Fibroblast of lung (primary cell): ENCODE measurements at places on chromosomes 1 and 21.

- DNase-seq: no peak
These were observed 776 bp upstream of the CADM3 start for GRCh38 chr1:159170639-159171038.

DNA sequence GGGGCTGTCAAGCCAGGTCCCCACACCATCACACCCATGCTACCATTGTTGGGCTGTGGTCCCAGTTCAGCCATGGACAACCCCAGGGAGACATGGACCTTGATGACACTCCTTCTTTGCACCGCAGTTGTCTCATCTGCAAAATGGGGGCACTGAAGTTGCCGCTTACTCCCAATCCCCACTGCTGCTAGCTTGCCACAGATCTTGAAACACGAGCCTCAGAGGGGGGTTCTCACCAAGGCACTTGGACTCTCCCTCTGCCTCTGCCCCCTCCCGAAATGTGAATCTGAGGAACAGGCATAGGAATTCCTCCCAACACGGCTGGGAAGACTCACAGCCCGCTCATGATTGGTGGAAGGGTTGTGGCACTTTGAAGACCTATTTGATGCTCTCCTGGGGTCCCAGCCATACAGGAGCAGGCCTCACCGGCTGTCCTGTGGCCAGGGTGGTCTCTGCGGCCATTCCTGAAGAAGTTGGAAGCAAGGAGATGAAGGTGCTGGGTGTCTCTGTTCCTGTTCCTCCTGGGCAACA is 31.1 kb downstream of the RUNX3 start:
- no peak for DNase-seq

DNA sequence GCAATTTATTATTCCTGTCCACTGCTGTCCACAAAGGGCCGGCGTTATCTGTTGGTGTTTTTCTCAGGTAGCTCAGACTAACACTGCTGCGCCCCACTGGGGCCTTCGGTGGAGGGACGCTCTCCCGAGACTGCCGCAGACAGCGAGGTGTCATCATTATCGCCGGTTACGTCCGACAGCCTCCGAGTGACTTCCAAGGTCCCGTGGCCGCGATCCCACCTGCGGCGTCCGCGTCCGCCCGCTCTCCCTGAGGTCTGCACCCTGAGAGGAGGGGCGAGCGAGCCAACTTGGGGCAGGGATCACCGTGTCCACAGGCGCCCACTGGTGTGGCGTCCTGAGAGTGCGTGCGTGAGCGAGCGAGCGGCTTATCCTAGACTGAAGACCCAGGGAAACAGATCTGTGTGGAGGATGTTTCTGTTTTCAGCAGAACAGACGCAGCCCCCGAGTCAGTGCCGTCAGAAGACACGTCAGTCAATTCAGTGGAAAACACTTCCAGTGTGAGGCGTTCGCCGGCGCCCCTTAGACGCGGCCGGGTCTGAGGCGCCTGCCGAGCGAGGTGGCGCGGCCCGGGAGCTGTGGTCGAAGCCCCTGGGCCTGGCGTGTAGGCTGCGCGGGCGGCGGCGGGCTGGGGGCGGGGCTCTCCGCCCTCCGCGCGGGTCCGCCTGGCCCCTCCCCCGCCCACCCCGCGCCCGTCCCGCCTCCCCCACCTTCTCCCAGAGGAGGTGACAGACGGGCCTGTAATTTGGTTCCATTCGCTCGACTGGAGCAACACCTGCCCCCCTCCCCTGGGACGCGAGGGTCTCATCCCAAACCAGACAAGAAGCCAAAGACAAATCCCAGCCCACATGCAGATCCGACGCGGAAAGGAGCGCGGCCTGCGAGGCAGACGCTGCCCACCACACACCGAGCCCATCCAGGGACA is 12.6 kb downstream of the NHLH2 start:
- no peak for DNase-seq

DNA sequence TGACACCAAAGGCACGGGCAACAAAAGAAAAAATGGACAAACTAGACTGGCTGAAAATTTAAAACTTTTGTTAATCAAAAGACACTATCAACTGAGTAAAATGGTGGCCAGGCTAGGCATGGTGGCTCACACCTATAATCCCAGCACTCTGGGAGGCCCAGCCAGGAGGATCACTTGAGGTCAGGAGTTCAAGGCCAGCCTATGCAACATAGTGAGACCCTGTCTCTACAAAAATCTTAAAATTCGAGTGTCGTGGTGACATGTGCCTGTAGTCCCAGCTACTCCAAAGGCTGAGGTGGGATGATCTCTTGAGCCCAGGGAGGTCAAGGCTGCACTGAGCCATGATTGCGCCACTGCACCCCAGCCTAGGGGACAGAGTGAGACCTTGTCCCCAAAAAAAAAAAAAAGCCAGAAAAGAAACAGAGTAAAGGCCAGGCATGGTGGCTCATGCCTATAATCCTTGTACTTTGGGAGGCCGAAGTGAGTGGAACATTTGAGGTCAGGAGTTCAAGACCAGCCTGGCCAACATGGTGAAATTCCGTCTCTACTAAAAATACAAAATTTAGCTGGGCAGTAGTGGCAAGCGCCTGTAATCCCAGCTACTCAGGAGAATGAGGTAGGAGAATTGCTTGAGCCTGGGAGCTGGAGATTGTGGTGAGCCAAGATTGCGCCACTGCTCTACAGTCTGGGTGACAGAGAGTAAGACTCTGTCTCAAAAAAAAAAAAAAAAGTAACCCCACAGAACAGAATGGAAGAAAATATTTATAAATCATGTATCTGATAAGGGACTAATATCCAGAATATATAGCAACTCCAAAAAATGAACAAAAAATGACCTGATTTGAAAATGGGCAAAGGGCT is 8.0 kb downstream of the TUT4 start:
- DNase-seq: no peak

GRCh38 chr1:73821520-73821919 is 376.5 kb downstream of the LRRIQ3 start:
- no peak for DNase-seq

- no peak for DNase-seq
These were observed 1.1 kb downstream of the GNG4 start for GRCh38 chr1:235648407-235648907.

DNA sequence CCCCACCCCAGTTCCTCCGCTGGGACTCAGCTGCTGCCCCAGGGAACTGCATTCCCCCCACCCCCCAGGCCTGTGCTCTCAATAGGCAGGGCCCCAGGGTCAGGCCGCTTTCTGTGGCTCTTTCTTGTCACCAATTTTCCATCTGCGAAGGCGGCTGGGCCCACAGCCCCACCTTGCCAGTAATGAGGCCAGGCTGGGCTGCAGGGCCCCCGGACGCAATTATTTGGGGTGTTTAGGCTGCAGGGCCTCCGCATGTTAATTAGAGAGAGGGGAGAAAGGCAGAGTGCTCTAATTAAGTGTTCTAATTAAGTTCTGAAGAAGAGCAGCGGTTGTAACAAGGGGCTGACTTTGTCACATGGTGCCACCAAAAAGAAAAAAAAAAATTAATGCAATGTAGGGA is 71.8 kb downstream of the EPHB2 start:
- DNase-seq: no peak

- DNase-seq: peak; percentile 89
These were observed 45.1 kb upstream of the MACF1 start for GRCh38 chr1:39159224-39160036.

- DNase-seq: peak; percentile 8
These were observed 25.6 kb downstream of the IL23R start for GRCh38 chr1:67191668-67192520.

DNA sequence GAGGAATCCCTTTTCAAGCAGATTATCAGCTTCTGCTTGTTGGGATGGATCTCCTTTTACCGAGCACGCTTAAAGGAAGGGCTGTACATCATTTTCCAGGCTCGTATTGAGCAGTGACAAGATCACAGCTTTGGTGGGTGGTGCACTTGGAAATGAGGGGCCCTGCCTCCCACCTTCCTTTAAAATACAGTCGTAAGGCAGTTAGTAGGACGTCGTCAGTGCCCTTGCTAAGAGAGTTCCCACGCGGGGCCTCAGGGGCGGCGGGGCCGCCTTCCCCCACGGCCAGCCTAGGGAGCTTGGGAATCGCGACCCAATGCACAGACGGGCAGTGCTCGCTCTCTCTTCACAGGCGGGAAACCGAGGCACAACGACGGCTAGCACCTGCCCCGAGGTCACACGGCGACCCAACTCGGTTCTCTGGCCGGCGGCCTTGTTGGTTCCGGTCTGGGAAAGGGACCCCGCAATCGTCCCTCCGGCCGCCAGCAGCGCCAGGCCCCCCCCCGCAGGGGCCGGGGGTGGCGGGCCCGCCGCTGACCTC is 58.6 kb downstream of the H3-3A start:
- DNase-seq: no peak

- DNase-seq: no peak
These were observed 1454.1 kb downstream of the MRPL39 start for GRCh38 chr21:24153137-24153536.

DNA sequence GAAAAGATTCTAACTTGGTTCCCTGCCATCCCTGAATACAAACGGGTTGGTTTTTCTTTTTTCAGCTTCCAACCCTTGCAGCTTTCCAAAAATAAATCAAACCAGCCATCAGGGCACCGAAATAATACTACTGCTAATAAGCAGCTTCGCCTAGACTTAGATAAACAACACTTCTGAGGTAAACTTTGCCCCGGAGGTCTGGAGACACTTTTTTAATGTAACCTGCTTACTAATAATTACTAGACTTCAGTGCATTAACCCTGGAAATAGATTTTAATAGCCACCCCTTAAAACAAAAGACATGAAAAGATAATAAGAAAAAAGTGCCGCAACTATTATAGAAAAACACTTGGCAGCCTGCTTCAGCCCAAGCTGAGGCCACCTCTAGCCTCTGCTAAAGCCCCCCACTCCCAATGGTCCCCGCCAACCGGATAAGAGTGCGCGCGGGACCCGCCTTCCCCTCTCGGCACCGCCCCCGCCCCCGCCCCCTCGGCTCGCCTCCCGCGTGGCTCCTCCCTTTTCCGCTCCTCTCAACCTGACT is 405 bp upstream of the GADD45A start:
- no peak for DNase-seq

DNA sequence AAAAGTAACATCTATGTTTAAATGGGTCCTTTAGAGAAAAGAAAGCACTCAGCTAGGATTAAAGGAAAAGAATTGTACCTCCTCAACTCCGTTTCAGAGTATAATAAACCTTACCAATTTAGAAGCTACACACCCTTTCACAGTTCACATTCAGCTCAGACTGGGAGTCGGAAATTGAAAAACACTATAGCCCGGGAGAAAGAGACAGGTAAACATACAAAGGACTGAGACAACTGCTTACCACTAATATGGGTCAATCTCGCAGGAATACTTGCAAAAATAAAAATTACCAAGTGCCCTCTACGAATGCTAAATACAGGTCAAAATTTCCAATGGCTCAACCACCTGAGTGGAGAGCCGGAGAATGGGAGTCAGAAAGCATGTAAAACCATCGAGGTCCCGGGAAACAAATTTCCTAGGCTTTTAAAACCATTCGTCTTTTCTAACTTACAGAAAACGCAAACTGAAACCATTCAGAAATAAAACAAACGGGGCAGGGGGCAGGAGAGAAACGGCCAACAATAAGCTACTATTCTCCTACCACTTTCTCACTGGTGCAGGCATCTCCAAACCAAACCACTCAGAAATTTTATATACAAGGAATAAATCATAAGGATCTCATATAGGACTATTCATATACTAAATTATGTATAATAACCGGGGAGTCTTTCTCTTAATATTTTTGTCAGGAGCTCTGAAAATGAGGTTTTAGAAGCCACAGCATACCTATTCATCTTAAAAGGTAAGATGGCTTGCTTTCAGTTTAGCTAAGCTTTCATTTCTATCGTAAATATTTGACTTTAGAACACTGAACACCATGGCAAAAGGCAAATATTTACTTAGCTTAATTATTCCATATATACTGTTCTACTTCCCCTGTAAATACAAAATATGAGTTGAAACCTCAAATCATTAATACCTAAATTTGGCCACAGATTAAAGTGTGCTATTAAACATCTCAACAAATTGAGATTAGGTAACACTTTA is 136.5 kb downstream of the RERE start:
- DNase-seq: no peak

GRCh38 chr21:17578876-17579275 is 33.8 kb downstream of the BTG3 start:
- no peak for DNase-seq

DNA sequence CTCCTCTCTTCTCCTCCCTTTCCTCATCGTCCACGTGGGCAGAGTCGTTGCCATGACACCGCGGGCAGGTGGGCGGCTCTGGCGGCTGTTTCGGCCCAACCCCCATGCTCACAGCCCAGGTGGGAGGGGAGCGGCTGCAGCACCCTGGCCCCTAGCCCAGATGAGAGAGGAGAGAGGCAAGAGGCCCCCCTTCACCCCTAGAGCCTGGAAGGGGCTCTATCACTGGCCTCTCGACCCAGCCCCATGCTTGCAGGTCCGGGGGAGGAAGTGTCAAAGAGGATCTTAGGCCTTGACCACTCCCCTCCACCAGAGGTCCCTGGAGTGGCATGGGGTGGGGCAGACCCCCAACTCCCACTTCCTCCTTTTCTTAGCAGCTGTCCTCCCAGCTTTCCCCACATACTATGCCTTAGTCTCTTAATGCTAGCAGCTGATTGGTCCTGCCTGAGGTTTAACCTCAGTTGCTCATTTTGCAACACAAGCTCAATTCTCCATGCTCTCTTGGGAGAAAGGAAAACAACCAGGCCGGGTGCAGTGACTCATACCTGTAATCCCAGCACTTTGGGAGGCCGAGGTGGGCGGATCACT is 10.4 kb downstream of the DLGAP3 start:
- DNase-seq: no peak

DNA sequence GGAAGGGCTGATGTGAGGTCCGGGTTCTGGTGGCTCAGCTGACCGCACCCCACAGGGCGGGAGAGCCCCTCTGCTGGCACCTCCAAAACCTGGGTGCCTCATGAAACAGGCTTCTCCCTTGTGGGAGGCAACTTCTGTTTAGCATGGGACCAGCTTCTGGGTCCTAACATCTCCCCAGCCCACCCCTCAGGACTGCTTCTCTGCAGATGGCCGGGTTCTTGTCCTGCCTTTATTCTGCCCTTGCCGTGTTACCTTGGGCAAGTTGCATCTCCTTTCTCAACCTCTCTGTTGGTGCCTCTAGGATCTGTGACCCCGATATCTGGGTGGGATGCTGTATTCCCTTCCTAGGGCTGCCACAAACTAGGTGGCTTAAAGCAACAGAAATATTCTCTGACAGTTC is 15.0 kb upstream of the TTC22 start:
- DNase-seq: no peak
